ENCODE measurements at places on chromosomes 3 and 15.
A peak's percentile ranks its signal among the peaks of the same experiment; 100 is the strongest.

GRCh38 chr3:106824856-106825255 lies 552.4 kb upstream of the CCDC54 start:
- DNase-seq: peak; percentile 17

- DNase-seq: no peak
These were observed 61.0 kb downstream of the LRIG1 start for GRCh38 chr3:66439666-66440344.

- DNase-seq: no peak
These were observed 624 bp downstream of the AKAP13 start for GRCh38 chr15:85380812-85381642.

DNA sequence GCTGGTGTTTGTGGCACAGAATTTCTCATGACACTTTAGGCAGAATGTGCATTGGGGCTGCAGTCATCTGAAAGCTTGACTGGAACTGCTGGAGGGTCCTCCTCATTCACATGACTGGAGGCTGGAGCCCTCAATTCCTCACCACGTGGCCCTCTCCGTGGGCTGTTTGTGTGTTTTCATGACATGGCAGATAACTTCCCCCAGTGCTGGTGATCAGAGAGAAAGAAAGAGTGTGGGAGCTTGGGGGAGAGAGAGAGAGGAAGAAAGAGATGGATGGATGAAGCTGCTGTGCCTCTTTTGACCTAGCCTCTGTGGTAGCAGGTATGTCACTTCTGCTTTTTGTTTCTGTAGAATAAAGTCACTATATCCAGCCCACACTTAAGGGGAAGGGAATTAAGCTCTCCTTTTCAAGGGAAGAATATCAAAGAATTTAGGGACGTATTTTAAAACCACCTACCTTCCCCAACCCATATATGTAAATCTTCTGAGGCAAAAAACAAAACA lies 169.6 kb upstream of the IL12A start:
- DNase-seq: no peak

DNA sequence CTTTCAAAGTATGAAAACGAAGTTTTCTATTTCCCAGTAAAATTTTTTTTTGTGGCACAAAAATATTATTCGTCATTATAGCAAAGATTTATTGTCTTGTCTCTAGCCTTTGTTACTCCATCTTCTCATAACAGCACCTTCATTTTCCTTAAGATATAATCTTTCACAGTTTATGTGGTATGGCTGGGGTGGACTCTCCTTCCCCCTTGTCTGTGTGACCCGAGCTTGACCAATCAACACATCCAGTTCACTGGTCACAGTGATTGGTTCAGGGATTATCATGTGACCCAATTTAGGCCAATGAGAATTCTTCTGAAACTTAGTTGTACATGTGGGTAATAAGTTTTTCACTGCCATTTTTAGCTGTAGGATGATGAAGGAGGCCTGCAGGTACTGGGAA lies 71.2 kb upstream of the DCBLD2 start:
- DNase-seq: no peak

DNA sequence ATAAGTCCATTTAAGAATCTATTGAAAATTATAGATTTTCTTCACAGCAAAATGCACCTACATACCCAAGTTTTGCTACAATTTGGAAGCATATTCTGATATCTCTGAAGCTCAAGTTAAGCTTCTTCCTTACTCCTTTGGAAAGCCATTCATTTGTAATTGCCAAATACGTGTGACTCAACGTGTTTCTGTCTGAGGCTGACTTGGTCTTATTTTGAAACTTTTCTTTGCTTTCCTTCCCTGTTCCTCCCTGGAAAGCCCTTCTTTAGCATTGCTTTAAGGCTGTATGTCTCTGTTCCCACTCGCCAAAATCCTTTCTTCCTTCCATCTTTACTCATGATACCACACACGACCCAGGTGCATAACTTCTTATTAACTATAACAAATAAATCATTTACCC lies 232.0 kb downstream of the ZBBX start:
- no peak for DNase-seq

DNA sequence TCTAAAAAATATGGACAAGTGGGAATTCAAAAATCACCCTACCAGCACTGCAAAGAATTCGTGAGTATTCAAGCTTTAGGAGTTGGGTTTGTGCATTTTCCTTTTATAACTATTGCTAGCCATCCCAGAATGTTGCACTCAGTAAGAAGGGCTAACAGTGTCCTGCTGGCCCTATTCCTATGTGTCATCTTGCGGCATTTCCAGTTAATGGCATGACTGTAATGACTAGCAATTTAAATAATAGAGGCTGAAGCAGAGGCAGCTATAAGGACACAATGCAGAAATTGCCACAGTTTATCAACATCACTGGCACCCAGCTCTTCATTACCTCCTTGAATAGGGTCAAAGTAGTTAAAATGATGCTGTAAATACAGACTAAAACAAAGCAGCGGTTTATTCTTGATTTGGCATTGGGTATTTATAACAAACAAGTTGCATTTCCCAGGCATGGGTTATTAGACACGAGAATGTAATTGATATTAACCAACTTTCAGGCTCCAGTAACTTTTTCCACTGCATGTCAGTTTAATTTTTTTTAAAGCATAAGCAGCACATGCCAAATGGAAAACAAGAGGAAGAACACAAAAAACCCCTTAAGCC lies 177.6 kb downstream of the FHIT start:
- DNase-seq: no peak

- no peak for DNase-seq
These were observed 27.5 kb downstream of the GRAMD2A start for GRCh38 chr15:72169921-72170611.

GRCh38 chr3:53103397-53104296 lies 26.6 kb downstream of the RFT1 start:
- no peak for DNase-seq

- no peak for DNase-seq
These were observed 7.2 kb upstream of the RBP1 start for GRCh38 chr3:139546772-139547171.

DNA sequence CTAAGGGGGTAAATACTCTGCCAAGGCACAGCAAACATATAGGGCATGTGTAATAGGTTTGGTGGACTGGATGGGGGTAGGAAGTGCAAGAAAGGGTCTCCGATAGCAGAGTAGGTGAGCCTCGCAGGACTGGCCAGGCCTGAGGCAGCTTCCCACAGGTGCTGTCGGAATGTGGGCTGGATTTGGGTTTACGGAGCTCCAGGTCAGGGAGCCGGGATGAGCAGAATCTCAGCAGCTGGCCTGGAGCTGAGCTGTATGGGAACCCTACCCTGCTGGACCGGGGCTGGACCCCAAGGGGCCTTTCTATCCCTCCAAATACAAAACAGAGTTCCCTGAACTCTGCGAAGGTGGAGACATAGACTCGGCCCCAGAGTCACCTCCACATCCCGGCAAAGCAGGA lies 15.0 kb downstream of the KLF15 start:
- no peak for DNase-seq

DNA sequence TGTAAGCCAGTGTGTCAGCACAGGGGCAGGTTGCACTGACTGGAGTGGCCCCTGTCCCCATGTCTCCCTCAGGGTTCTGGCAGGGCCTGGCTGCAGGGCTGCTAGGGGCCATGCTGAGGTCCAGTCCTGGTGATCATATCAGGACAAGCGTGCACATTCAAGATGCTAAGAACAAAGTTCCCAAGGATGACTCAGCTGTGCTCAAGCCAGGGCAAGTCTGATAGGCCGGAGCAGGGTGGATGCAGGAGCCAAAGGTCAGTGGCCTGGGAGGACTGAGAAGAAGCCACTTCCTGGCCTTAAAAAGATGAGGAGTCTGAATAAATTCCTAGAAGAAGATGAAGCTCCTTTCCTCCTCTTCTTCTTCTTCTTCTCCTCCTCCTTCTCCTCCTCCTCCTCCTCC lies 353.2 kb downstream of the AGBL1 start:
- DNase-seq: no peak

- no peak for DNase-seq
These were observed 390.0 kb upstream of the NR2F2 start for GRCh38 chr15:95940431-95940985.

- peak; percentile 20 for DNase-seq
These were observed at the start of gene CTDSPL for GRCh38 chr3:37861620-37862041. Gene CTDSPL (plus strand): TSS chr3:37861880. CDS start chr3:37862200, 320 bp downstream.

- no peak for DNase-seq
These were observed 78.3 kb upstream of the MLF1 start for GRCh38 chr3:158492685-158493084.

DNA sequence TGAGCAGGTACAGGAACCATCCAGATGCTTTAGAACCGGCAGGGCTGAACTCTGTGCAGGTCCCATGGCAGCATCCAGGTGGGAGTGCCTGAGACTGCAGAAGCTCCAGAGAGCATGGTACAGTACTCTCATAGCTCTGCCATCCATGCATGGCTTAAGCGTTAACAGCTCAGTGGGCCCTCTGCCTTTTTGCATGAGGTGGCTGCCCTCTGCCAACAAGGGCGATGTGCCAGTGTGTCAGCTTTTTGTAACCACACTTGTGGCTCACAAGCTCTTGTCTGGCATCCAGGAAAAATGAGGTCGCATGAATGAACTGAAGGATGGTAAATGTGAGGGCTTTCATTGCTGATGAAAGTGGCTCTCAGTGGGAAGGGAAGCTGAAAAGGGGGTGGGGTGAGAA lies 950.1 kb downstream of the DIPK2A start:
- peak; percentile 89 for DNase-seq

- no peak for DNase-seq
These were observed 123.6 kb downstream of the RPL22L1 start for GRCh38 chr3:170746175-170746942.

DNA sequence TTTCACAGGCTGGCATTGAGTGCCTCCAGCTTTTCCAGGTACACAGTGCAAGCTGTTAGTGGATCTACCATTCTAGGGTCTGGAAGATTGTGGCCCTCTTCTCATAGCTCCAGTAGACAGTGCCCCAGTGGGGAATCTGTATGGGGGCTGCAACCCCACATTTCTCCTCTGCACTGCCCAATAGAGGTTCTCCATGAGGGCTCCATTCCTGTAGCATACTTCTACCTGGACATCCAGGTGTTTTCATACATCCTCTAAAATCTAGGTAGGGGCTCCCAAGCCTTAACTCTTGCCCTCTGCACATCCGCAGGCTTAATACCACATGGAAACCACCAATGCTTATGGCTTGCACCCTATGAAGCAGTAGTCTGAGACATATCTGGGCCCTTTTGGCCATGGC lies 15.1 kb upstream of the CCR2 start:
- DNase-seq: no peak

- no peak for DNase-seq
These were observed 20.6 kb upstream of the SLC4A7 start for GRCh38 chr3:27504749-27505148.

GRCh38 chr3:171460725-171461524 lies 720 bp upstream of the TNIK start:
- peak; percentile 84 for DNase-seq

DNA sequence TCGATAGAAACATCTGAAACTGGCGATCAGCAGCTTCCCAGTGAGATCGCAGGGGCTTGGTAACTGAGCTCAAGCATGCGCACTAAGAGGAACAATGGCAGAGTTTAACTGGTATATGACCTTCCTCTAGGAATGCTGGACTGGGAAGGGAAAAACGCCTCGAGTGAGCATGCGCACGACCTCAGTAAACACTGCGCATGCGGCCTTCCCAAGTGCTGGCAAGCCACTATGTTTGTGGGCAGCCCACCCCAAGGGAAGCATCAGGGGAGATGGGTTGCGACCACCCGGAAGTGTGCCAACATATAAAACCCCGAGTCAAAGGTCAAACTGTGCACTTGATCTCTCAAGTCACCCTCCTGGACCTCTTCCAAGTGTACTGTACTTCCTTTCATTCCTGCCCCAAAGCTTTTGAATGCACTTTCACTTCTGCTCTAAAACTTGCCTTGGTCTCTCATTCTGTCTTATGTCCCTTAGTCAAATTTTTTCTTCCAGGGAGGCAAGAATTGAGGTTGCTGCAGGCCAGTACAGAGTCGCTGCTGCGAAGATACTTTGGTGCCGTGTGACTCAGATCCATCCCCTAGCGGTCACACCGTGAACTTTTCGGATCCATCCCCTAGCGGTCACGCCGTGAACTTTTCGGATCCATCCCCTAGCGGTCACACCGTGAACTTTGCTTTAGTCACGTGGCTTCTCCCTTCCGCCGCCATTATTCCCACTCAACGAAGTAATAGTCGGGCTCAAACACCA lies 243.3 kb downstream of the FAM43A start:
- no peak for DNase-seq

DNA sequence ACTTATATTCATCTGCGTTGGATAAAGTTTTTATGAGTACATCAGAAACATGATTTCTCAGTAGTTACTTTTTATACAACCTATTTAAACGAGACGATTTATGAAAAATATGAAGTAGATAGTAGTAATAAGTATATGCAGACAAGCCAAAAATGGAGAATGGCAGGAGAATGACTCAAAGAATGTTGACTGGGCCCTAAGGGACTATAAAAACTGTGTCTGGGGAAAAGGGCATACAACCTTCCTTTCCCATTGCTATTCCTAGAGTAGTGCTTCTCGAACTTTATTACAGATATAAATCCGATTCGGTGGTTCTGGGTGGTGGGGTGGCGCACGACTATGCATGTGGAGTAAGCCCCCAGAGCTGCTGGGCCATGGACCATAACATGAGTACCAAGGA lies 558.5 kb downstream of the FOXP1 start:
- no peak for DNase-seq

DNA sequence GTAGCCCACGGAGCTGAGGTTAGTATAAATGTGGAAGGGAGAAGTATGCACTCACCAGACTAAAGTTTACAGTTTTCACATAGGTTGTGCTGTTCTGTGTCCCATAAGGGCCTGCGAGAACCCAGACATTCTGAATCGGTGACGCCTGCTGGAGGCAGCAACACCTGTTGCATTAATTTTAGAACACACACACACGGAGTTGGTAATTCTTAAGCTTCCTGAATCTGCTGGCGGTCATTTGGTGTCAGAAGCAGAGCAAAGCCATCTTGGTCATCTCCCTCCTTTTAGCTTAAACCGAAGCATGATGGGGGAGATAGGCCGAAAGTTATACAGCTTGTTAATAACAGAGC lies 41.1 kb upstream of the AP3B2 start:
- DNase-seq: no peak

GRCh38 chr15:77988347-77989295 lies 88.9 kb downstream of the TBC1D2B start:
- no peak for DNase-seq

- no peak for DNase-seq
These were observed 19.0 kb downstream of the MYO5A start for GRCh38 chr15:52509500-52510245.

- no peak for DNase-seq
These were observed 1188.3 kb upstream of the EPHA6 start for GRCh38 chr3:95626107-95626506.

GRCh38 chr3:40631341-40631995 lies 106.7 kb downstream of the ZNF621 start:
- no peak for DNase-seq

DNA sequence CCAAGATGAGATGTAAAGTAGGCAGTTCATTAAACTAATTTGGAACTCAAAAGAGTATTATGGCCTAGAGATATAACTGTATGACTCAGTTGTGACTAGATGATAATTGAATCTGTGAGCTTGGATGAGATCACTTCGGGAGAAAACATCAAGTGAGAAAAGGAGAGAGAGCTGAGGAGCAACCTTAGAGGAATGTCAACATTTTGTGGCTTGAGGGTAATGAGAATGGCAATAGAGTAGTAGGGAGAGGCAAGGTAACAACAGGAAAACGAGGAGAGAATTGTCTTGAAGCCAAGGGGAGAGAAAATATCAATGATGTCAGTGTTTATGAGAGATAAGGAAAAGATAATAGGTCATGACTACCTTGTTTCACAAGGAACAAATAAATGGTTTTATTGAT lies 580.2 kb downstream of the NLGN1 start:
- DNase-seq: no peak

All from NCI-H446 (cell line).